ENCODE measurements at places on chromosomes 5 and 9. TPM values are rescaled to one million over a fixed set of nuclear protein-coding genes. Genes with fewer than 3 reads are reported as not detected.

GRCh38 chr9:13809401-13809800, 504.5 kb downstream of the NFIB start:
- DNase-seq, result no peak

DNA sequence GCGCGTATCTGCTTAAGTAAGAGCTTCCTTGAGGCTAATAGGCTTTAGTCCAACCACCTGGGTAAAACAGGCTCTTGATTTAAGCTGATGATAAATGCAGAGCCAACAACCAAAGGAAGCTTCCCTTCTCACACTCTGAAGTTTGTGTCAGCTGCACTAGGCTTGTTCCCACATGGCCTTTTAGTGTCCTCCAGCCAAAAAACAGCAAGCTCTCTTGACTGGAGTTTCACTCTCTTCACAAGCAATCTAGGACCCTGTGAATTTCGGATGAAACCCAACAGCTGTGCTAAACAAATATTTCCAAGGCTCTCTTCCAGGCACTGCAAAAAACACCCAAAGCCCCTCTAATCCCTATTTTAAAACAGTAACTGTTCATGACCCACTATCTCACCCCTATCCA, 63.9 kb downstream of the SAXO1 start:
- DNase-seq, result no peak

DNA sequence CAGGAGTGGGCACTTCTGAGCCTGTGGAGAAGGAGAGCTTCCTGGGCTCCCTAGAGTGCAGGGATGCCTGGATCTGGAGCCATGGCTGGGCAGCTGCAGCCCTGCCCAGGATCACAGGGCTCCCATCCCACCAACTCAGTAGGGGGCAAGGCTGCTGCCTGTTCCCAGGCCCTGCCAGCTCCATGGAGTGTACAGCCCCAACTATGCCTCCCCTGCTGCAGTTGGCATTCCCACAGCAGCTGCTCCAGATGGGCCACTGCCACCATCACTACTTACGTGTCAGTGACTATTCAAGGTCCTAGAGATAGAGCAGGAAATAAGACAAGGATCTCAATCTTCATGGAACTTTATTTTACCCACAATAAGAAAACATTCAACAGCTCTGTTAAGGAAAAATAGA, 107.1 kb upstream of the TNPO1 start:
- no peak for DNase-seq

DNA sequence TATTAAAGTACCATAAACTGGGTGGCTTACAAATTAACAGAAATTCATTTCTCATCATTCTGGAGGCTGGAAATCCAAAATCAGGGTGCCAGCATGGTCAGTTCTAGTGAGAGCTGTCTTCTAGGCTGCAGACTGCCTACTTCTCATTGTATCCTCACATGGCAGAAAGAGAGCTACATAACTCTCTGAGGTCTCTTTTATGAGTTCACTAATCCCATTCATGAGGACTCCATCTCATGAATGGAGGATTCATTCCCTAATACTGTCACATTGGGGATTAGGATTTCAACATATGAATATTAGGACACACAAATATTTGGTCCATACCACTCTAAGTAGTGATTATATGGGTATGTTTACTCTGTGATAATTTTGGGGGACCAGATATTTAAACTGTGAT, 84.0 kb downstream of the ERP44 start:
- DNase-seq, result no peak

DNA sequence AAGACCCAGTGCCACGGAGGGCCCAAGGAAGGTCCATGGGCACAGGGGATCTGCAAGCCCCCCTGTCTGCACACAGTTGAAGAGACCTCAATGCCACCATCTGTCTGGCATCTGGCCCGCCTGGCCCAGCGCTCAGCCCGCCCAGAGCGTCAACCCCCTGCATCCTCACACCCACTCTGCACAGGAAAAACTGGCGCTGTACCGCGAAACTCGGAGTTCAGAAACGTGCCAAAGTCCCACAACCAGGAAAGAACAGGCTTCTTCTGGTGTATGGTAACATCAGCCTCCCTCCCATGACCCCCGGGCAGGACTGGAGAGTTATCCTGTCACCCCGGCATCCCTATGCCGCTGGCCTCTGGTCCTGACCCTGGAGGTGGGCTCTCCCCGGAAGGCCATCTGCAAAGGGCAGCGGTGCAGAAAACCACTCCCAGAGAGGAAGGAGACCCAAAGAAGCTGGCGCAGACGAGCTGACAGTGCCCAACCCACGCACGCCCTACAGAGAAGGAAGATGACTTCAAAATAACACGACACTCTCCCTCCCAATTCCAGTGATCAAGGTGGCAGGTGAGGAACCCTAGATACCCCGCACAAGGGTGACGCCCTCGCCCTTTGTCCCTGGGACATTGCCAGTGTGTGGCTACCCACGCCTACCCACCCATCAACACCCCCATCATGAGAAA, 18.9 kb downstream of the VAV2 start:
- DNase-seq, result no peak

Gene CDC20B
- polyA plus RNA-seq, result not detected

Gene POLE3
- polyA plus RNA-seq, result 103 TPM

Data from CD4-positive, alpha-beta memory T cell (primary cell).